BJ (cell line): ENCODE measurements at places on chromosomes 2 and 18. TPM values are rescaled to one million over a fixed set of nuclear protein-coding genes. Genes with fewer than 3 reads are reported as not detected.

The RAB11FIP5 gene
- polyA plus RNA-seq = 42.5 and 52.0 TPM in 2 replicates

The LYPD1 gene
- 9.2 and 9.6 TPM in 2 replicates for polyA plus RNA-seq

DNA sequence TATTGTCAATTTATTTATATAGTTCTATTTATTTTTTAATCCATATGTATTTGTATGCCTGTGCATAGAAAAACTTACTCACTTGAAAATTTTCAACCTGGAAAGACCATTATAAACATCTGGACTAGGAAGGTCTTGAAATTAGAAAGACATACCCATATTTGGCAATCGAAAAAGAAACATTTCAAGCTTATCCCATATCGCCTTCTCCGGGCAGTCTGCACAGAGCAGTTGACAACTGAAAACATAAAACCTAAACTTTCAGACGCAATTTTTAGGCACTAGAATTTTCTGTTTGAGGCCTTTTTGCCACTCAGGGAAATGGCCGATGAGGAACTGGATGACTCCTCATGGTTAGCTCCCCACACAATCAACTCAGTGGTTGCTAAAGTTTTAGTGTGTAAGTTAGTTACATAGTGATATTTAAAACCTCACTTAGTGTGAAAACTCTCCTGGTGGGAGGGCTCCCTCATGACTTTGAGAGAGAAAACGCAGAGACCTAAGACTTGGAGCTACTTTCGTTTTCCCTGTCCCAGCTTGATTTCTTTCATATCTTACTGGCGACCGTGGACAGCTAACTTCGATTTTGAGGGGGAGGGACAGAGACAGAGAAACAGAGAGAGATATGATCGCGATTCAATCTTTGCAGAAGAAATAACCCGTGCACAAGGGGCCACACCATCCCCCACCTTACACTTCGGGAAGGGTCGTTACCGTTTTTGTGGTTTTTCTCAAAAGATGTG lies 3.2 kb upstream of the HOXD12 start:
- DNase-seq = no peak

GRCh38 chr2:20184067-20184938 lies 40.6 kb downstream of the SDC1 start:
- DNase-seq = no peak

DNA sequence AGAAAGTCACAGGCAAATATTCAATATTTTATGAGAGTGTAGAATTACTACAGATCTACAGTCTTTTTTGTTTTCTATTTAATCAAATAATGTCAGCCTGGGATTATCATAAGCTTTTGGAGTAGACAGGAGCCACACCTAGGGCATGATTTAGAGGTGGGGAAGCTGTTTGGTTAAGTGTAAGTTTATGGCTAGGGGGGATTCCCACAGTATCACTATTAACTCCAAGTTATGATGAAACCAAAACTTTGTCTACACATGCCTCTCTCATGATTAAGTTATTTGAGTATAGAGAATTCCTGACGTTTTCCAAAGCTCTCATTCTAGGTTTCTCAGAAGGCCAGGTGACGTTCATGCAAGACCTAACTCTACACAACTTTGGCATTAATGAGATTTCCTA lies 2.1 kb downstream of the SERPINB10 start:
- no peak for DNase-seq

DNA sequence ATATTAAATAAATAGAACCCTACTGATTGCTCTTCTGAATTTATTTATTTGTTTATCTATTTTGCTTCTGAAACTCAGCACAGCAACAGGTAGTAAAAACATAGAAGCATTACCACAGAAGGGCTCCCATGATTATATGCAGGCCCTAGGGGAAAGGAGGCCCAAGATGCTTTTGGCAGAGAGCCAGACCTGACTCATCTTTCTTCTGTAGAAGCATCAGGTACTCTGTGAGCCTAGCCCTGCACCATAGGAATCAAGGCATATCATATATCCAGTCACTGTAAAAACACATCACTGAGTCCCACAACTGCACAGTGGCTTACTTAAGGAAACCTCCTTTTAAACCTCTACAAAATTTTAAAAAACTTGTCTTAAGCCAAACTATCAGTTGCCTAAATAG lies 1.8 kb downstream of the SCN9A start:
- DNase-seq = no peak

DNA sequence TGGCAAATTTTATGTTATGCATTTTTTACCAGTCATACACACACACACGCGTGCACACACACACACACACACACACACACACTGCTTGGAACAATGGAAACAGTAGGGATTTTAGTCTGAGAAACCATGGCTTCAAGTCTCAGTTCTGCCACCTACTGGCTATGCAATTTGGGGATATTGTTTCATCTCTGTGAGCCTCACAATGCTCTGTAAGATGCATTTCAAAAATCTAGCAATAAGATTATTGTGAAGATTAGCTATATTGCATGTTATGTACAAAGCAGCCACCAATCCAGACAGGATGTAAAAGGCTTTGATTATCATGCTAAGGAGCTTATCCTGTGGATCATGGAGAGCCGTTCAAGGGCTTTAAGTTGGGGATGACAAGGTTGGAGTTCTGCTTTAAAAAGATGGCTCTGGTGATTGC lies 401.4 kb downstream of the NBAS start:
- DNase-seq = no peak

DNA sequence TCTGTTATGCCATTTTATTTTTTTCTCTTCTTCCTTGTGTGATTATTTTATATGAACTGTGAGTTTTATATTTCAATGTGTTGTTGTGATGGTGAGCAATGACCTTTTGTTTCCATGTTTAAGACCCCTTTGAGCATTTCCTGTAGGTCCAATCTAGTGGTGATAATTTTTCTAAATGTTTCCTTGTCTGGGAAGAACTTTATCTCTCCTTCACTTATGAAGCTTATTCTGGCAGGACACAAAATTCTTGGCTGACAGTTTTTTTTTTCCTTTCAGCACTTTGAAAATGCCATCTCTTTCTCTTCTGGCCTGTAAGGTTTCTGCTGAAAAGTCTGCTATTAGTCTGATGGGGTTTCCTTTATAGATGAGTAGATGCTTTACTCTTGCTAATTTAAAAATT lies 53.2 kb downstream of the G6PC2 start:
- DNase-seq = no peak

GRCh38 chr2:50720697-50721315 lies 311.1 kb downstream of the NRXN1 start:
- no peak for DNase-seq

DNA sequence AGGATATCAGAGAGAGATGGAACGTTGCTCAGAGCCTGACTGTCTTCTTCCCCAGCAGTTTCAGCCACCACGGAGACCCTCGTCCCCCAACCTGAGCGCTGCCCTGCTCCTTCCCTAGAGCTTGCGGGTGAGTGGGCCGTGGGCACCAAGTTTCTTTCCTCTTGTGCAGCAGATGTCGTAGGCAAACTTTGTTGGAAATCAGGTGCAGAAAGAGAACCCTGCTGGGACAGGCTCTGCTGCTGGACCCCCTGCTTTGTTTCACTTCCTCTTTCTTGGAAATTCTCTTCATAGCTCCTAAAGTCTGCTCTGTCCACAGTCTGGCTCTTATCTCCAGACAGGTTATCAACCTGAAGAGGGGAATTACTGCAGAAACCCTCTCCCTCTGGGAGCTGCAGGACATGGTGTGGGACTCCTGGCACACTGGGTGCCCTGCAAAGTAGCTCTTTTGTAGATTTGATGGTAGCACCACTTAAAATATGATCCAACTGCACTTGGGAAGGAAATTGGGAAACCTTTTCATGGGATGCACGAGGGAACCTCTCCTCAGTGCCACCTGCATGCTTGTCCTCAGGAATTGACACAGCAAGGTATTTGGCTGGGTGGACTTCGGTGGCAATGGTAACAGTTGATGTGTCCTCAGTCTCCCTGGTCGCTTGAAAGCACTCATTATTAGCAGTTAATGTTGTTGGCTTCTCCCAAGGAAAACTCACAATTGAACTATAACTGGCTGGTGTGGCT lies 92.2 kb downstream of the ALPK2 start:
- DNase-seq = no peak

DNA sequence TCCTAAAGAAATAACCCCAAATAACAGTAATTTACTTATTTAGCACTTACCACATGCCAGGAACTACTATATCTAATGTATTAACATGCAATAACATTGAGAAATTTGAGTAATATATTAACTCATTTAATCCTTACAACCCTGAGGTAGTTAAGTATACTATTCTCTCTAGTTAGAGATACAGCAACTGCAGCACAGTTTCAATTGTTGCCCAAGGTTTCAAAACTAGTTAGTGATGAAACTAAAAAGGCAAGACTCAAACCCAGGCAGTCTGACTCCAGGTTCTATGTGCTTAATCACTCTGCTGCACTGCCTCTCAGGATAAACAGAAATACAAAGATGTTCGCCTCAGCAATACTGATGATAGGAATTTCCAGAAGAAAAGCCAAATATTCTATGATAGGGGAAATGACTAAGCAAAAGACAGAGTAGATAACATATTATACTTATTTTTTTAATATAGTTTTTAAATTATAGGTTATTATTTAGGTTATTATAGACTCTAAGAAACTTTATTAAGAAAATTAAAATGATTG lies 88.0 kb downstream of the SS18 start:
- DNase-seq = no peak

DNA sequence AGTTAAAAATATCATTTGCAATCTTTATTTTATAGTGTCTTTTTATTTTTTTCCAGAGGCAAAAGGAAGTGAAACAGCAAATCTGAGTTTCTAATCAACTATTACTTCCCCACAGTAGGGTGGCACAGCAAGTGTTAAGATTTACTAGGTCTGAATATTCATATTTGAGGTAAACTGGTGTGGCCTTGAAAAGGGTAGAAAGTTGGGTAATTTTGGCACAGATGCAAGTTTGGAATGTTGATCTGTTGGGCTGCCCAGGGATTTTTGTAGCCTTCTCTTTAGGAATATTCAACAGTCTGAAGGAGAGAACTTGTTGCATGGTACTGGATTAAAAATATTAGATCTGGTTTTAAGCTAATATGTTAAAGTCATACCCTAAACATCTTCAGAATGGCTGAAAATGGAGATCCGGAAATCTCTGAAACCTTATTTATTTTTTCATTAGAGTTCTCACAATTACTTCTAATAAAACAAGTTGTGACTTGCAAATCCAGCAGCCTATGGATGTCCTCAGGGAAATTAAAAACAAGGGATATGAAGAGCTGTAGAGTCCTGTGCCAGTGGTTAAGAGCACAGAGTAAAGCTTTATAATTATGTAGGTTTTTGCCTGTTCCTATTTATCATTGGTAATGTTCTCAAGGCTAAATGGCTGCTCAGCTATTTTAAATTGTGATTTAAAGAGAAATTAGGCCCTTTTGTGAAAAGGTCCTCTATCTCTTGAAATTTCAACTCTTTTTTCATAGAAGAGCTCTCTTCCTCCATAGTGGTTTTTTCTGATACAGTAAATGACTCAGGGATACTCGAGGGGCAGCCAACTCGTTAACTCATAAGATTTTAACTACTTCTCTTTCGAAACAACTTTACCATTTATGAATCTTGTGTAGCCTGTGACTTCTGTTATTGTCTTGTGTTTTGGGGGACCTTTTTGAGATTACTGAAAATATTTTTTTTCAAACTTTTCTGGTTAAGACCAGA lies 11.0 kb downstream of the TANK start:
- DNase-seq = no peak
